HepG2 (cell line): ENCODE measurements at places on chromosomes 5 and 9. TPM values are rescaled to one million over a fixed set of nuclear protein-coding genes. Genes with fewer than 3 reads are reported as not detected.

- H3K4me1 ChIP-seq: no peaks in the 10 kb centered on the region
- H3K27me3 ChIP-seq: no peaks in the 10 kb centered on the region
- no peaks in the 10 kb centered on the region for H3K36me3 ChIP-seq
- no peak overlapping the region for H3K27ac ChIP-seq
- no peak overlapping the region for H3K4me3 ChIP-seq
Observed at GRCh38 chr5:114744406-114744805, 382.5 kb downstream of the KCNN2 start.

GRCh38 chr5:155049569-155050383, 36.2 kb downstream of the KIF4B start:
- no peak overlapping the region for H3K4me3 ChIP-seq
- peaks cover 25% of the 10 kb centered on the region for H3K4me1 ChIP-seq
- H3K27ac ChIP-seq: no peak overlapping the region
- peak; percentile 4 for DNase-seq

- no peak overlapping the region for H3K27ac ChIP-seq
- peaks cover 1% of the 10 kb centered on the region; the same call in 1 of the 2 replicates for H3K27me3 ChIP-seq
- peak; percentile 45 for DNase-seq
- H3K36me3 ChIP-seq: no peaks in the 10 kb centered on the region
Observed at GRCh38 chr9:112925058-112925641, 34.5 kb upstream of the SLC46A2 start.

OR13C2 gene
- total RNA-seq: not detected in 2 replicates
